ENCODE measurements at places on chromosomes 4 and X.

GRCh38 chr4:41865306-41865980 is 69.8 kb upstream of the TMEM33 start:
- DNase-seq, result no peak

GRCh38 chr4:8921465-8921864 is 49.8 kb upstream of the HMX1 start:
- DNase-seq, result no peak

DNA sequence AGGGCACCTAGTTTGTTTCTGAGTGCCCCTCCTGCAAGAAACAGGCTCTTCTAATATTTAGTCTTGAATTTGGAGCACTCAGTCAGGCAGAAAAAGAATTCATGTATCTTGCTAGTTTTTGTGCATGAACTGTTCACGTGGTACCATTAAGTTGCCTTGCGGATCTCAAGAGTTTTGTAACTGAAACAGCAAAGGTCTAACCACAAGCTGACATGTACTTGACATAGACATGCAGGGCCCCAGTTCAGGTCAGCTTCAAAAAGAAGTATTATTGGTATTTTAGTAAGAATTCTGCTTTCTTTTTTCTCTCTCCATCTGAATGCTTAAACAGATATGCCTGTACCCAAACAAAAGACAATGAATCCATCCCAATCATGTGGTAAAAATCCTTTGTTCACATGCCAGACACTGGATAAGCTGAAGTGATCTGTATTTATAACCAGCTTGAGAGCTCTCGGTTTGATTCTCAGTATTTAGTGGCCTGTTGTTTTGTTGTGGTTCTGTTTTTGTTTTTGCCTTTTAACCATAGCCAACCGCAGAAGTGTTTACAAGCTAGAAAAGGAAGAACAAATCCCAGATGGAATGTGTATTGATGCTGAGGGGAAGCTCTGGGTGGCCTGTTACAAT is 13.0 kb downstream of the RGN start:
- DNase-seq, result no peak

- no peak for DNase-seq
These were observed 220.0 kb downstream of the ENOX2 start for GRCh38 chrX:130682990-130683389.

DNA sequence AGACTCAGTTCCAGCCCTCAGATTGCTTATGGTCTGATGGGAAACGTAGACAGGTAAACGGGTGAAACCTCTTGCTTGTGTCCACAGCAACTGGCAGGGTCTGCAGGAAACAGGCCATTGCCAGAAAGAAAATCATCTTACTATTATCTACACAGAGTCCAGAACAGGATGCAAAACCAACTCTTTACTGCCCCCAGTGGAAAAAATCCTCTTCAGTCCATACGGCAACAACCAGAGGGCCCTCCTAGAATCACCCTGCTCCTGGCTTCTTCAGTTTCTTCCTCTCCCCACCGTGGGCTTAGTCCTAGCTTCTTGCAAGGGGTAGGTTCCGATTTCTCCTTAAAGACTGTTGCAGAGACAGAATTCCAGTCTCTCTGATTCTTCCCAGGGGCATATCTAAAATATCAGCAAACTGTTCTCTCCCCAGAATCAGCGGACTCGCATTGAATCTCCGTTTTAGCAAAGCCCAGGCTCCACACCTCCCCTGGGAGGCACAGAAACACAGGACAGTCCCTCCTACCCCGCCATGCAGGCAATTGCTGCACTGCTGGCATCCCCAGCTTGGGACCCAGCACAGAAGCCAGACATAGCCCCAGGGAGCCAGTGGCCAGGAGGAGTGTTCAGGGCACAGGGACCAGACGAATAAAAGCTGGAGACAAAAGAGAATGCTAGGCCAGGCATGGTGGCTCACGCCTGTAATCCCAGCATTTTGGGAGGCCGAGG is 41.0 kb upstream of the SH3RF1 start:
- DNase-seq, result no peak

GRCh38 chrX:112844250-112844649 is 3.6 kb upstream of the AMOT start:
- DNase-seq, result no peak

GRCh38 chr4:23033796-23034195 is 341.1 kb downstream of the GBA3 start:
- DNase-seq, result no peak
